ENCODE measurements at places on chromosomes 2 and 18.

DNA sequence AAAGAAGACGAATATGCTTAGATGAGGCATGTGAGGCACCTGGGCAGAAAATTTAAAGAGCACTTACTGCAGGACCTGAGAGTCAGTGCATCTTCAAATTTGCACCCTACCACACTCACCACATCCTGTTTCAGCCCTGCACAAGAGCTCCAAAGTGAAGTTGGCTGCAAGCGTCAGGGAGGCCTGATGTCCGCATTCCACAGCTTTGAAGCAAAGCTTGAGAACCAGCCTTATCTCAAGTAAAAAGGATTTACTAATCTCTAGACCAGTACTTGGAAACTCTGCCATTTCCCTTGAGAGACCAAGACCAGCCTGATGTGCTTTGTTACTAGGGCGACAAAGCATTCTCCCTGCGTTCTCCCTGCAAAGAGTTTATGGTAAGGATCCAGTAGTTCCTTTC, 3.4 kb upstream of the ASNSD1 start:
- no peak for DNase-seq

GRCh38 chr18:46621871-46622270, 35.1 kb downstream of the LOXHD1 start:
- DNase-seq = no peak

GRCh38 chr2:84959566-84960506, 11.1 kb upstream of the KCMF1 start:
- no peak for DNase-seq

GRCh38 chr2:232327105-232328031, 51.2 kb upstream of the ALPP start:
- DNase-seq = no peak

- DNase-seq = no peak
These were observed 287.9 kb upstream of the KLHL29 start for GRCh38 chr2:23096906-23097602.

DNA sequence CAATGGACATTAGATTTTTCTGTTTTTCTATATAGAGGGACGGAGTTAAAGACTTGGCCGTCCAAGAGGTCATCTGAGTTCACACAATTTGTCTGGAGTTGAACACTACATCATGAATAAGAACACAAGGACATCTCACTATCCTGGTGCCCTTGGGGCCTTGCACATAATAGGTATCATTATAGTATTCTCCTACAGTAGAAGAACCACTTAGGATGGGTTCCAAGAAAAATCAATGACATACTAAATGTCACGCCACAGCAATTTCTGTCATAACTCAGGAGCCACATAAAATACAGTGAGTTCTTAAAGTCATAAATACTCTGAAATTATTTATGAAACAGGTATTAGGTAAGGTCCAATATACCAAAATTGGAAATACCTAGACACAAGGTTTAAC, 154.4 kb downstream of the NCKAP5 start:
- no peak for DNase-seq

GRCh38 chr2:16186661-16187481, 246.5 kb downstream of the MYCN start:
- DNase-seq = no peak

GRCh38 chr2:200274116-200275075, 32.1 kb upstream of the SPATS2L start:
- DNase-seq = no peak

GRCh38 chr18:77373730-77374445, 124.2 kb downstream of the GALR1 start:
- DNase-seq = no peak

- no peak for DNase-seq
These were observed 87.9 kb downstream of the SEPTIN10 start for GRCh38 chr2:109525836-109526235.

- no peak for DNase-seq
These were observed at the start of gene LDLRAD4 for GRCh38 chr18:13218368-13218991. Gene LDLRAD4 (plus strand): TSS chr18:13218760.

DNA sequence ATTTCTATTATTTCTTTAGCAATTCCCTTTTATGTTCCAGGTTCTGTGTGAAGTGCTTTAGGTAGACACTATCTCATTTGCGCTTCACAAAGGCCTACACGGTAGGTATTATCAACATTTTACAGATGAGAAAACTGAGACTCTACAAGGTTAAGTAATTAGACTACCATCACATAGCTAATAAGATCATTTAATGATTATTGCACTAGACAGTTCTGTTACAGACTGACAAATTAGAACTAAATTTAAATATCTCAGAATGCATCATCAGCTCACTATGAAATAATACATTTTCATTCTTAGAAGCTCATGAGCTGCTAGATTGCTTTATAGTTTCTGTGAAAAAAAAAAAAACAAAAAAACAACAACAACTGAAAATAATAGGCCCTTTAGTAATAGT, 37.9 kb downstream of the DARS1 start:
- DNase-seq = no peak

DNA sequence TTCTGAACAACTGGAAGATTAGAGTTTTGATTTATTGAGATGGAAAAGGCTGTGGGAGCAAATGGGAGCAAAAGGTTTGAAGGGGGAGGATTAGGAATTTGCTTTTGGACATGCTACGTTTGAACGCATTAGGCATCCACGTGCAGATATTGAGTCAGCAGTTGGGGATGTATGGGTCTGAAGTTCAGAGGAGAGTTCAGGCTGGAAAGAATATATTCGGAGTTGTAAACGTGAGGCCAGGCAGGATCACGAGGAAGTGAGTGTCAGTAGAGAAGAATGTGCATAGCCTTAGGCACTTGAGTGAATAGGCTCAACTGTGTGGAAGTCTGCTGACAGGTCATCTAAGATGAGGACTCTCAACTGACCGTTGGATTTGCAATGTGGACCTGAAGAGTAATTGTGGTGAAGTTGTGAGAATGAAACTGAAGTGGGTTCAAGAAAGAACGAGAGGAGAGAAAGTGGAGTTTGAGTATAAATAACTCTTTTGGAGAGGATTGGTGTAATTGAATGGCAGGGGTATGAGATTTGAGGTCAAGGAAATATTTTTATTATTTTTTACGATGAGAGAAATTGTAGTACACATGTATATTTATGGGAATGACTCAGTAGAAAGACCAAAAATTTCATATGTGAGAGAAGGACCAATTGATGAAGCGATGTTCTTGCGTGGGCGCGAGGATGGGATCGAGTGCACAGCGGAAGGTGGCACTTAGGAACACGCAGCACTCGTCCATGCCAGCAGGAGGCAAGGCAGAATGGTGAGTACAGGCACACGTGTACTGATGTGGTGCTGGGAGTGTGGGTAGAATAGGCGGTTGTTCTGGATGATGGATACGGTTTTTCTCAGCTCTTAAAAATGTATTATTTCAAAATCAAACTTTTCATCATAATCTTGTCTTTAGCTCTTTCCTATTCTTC, 40.5 kb upstream of the POLE4 start:
- DNase-seq = peak; percentile 19
